Stimulated activated CD8-positive, alpha-beta memory T cell treated with anti-CD3 and anti-CD28 coated beads, Interleukin-15, amount 100 ng/mL, for 48 hours (primary cell): ENCODE measurements at places on chromosomes 1 and 21.

DNA sequence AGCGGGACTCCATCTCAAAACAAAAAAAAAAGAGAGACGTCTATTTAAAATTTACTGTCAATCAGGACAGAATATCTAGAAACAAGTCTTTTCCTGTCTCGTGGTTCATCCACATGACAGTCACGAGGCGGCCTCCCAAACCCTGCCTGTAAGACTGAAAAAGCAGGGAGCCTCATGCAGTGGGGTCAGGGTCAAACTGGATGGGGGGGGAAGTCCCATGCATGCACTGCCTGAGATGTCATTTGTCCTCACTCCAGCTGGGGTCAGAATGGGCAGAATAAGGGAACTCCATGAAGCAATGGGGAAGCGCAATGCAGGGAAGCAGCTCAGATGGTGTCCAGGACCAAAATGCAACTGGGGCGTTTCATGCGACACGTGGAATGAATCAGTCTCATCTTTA lies 85.5 kb downstream of the PIK3CD start:
- no peak for DNase-seq

DNA sequence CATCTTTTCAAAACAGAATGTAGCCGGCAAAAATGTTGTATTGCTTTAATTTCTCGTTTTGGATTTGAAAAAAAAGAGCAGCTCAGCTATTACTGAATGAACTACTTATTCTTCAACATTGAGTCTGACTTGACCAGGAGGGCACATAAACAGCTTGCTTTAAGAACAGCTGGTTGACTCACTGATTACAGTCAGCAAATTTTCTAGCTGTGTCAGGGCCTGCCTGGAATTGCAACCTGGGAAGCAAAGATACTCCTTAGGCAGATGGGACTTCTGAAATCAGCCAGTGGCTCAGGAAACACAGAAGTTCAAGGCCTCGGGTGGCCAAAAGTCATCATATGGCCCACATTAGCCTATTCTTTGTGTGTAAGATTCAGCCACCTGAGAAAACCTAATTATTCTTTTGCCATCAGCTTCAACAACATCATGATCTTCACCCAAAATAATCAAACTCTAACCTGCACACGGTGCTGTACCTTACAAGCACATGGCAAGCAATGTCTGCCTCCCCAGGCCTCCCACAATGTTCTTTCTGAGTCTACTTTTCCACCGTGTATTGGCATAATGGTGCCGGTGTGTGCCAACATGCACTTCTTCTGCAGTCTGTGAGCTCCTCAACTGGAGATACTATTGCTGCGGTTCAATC lies 307.2 kb downstream of the HHIPL2 start:
- no peak for DNase-seq

- no peak for DNase-seq
Observed at GRCh38 chr1:115064461-115064860, 24.8 kb downstream of the TSPAN2 start.

GRCh38 chr1:151005729-151006319 lies 878 bp downstream of the MINDY1 start:
- DNase-seq = no peak

GRCh38 chr1:248828845-248829244 lies 3.1 kb upstream of the SH3BP5L start:
- DNase-seq = no peak

DNA sequence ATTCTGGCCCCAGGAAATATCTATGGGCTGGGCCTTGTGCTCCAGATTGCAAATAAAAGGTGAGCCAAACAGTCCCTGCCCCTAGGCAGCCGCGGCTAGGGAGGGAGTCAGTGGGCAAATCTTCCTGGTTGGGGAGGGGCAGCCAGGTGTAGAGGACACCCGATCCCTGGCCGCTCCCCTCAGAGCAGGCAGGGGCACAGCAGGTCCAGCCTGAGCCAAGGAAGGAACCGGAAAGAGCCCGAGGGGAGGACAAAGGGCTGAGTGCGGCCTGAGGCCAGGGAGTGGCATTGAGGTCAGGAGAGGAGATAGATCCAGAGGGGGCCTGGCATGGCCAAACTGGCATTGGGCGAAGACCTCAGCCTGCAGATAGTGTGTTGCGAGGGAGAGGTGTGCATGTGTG lies 36.6 kb upstream of the ARF1 start:
- DNase-seq = no peak

- DNase-seq = no peak
Observed at GRCh38 chr1:102715150-102715549, 393.2 kb downstream of the COL11A1 start.

- DNase-seq = no peak
Observed at GRCh38 chr1:204319462-204319861, 40.3 kb downstream of the PLEKHA6 start.

DNA sequence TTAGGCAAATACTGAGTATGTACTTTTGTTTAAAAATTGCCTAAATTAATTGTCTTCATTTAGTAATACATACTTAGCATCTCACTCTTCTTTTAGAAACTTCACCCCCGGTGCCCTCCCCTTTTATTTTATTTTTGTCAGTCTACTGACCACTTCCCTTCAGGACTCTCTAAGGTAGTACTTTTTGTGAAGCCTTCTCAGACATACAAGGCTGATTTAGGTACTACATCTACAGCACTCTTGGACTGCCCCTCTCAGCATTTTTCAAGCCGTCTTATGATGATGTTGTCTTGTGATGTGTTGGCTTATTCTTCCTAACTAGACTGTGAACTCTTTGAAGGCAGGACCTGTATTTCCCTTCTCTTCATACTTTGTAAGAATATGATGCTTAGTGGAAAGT lies 24.7 kb downstream of the RPS6KC1 start:
- DNase-seq = no peak

- no peak for DNase-seq
Observed at GRCh38 chr1:119688810-119689209, 22.9 kb upstream of the PHGDH start.

- DNase-seq = no peak
Observed at GRCh38 chr1:31725777-31726535, 22.1 kb upstream of the COL16A1 start.

DNA sequence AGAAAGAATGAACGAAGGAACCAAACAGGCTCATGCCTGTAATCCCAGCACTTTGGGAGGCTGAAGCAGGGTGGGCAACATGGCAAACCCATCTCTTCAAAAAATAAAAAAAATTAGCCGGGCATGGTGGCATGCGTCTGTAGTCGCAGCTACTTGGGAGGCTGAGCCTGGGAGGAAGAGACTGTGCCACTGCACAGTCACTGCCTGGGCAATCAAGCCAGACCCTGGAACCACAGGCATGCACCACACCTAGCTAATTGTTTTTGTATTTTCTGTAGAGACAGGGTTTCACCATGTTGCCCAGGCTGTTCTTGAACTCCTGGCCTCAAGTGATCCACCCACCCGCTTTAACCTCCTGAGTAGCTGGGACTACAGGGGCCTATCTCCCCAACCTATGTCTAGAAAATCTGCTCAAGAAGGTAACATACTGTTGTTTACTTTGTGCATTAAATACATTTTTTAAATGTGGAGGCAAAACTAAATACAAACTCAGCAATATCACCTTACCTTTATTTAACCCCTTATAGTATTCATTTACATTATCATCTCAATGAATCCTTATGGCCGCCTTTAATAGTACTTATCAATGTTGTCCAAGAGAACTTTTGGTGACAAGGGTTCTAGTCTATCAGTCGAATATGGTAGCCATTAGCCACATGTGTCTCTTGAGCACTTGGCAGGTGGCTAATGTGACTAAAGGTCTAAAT lies 2.7 kb downstream of the KHDC4 start:
- DNase-seq = no peak

DNA sequence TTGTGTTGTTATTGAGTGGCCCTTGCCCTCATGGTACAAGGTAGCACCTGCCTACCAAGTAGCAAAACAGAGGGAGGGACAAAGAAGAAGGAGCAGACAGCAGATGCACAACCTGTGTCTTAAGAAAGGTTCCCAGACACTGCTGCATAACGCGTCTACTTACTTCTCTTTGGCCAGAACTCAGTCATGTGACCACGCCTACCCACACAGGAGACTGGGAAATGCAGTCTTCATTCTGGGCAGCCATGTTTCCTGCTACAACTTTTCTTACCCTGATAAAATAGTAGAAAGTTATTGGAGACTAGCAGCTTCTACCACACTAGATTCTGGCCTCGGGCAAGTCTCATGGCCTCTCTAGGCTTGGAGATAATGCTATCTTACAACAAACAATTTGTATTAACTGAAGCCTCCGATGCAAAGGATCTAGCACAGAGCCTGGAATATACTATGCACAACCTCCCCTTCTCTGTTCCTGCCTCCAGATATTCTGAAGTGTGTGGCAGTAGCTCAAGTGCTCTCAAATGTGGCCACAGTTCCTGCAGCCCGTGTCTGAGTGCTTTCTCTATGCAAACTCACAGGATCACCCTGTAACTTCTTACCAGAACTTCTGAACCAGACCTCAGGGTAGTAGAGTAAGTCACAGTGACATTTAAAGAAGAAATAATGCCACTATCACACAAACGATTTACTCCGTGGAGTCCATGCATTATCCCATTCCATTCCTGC lies 34.1 kb upstream of the BTG2 start:
- DNase-seq = peak; percentile 47

GRCh38 chr1:154760469-154760933 lies 109.6 kb downstream of the KCNN3 start:
- peak; percentile 75 for DNase-seq

- no peak for DNase-seq
Observed at GRCh38 chr1:241443561-241443960, 76.0 kb downstream of the FH start.

GRCh38 chr1:57086154-57086553 lies 120.3 kb upstream of the C8B start:
- no peak for DNase-seq

- DNase-seq = no peak
Observed at GRCh38 chr1:178686407-178686806, 38.6 kb upstream of the RALGPS2 start.

- DNase-seq = no peak
Observed at GRCh38 chr1:9233241-9233941, 1.2 kb upstream of the H6PD start.

DNA sequence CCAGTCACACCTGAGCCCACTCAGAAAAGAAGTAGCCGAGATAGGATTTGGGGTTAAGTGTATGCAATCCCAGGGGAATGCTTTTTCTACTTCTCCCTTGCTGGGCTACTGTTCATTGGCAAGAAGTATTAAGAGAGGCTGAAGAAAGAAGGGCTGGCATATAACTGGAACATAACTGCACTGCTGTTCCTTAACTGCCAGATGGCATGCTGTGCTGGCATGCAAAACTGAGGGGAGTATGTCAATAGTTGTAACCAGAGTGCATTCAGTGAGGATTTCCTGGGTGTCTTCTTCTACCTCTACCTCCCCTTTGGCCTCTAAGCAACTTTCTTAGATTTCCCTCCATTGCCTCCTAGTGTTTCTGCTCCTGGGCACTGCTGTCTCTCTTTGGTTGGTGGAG lies 66.4 kb downstream of the TNR start:
- no peak for DNase-seq

DNA sequence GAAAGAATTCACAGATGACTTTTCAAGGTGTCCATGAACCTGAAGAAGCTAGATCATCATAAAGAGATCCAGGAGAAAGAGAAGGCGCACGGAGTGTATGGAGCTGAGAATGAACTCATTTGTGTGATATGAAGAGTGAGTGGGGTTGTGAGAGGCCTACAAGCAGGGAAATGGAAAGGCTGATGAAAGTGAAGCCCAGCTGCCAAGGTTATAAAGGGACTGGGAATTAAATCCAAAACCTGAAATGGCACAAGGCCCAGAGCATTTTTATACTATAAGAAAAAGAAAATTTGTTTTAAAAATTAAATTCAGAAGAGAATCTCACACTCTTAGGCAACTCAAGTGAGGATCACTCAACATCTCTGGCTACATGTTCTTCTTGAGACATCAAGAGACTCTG lies 43.4 kb downstream of the HSD3B1 start:
- DNase-seq = no peak

DNA sequence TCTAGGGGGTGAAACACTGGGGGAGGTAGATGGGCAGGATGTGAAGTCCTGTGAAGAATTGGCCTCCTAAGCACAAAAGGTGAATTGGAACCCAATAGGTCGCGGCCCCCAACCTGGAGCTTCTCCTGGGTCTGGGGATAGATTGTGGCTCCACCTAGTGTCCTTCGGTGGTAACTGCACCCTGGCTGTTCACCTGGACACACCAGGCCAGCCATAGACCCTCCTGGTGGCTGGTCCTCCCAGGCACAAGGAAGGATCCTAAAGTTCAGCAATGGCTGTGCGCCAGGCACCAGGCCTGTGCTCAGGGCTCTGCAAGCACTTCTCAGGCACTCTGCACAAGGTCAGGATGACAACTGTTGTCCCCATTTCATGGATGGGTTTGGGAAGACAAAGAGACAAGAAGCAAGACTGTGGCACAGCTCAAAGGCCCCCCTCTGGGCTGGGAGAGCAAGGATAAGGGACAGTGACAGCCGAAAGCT lies 13.5 kb downstream of the ESPN start:
- DNase-seq = no peak

GRCh38 chr1:68814067-68814466 lies 317.2 kb upstream of the DEPDC1 start:
- no peak for DNase-seq

DNA sequence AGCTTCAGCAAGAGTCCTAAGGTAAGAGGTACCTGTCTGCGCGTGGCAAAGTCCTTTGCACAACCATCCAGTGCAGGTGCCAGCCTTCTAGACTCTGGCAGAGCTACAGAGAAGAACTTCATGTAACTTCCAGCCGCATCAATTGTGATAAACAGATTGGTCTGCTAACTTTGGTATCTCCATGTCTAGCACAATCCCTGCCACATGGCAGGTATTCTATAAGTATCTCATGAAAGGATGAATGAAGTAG lies 29.8 kb downstream of the CD48 start:
- DNase-seq = no peak

DNA sequence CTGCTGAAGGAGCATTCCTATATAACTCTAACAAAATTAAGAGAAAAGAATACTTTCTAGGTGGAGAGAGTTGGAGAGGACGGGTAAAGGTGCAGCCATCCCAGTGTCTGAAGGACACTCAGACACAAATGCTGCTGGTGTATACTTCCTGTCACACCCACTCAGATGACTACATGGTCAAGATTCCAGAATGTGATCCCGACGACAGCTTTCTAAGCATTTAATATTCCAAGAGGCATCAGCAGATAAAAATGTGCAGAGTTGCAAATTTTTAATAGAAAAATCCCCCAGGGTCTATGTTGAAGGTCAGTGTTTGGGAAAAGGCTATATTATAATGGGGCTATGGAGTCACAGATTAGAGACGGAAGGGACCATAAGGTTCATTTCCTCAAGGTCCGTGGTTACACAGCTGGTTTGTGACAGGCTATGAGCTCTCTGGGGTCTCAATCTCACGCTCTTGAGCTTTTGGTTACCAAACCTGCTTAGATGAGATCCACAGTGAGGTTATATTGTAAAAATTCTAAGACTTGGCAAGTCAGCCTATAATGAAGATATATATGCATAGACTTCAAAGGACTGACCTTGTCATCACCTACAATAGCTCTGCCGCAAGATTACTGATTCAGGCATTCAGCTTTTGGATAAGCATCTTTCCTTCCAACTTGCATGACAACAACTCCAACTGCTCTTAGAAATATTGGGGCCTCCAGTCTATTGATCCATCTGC lies 35.1 kb downstream of the ZNF281 start:
- no peak for DNase-seq
